NCI-H226 (cell line): ENCODE measurements at places on chromosomes 2 and 18.

DNA sequence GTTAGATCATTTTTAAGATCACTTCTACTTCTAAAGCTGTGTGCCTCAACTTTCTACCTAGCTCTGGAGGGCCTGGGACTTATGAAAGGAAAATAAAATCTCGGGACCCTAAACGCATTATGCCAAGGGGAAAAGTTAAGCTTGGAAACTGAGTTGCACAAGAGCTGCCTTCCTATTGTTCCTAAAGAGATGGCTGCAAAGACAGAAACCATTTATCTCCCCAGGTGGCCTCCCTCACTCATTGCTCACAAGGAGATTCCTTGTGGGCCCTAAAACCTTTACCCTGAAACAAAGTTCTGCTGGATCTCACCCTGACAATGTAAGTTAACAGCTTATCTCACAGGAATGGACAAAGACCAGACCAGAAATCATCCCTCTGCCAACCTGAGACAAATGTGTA lies 26.8 kb downstream of the TUBB6 start:
- no peak for DNase-seq

DNA sequence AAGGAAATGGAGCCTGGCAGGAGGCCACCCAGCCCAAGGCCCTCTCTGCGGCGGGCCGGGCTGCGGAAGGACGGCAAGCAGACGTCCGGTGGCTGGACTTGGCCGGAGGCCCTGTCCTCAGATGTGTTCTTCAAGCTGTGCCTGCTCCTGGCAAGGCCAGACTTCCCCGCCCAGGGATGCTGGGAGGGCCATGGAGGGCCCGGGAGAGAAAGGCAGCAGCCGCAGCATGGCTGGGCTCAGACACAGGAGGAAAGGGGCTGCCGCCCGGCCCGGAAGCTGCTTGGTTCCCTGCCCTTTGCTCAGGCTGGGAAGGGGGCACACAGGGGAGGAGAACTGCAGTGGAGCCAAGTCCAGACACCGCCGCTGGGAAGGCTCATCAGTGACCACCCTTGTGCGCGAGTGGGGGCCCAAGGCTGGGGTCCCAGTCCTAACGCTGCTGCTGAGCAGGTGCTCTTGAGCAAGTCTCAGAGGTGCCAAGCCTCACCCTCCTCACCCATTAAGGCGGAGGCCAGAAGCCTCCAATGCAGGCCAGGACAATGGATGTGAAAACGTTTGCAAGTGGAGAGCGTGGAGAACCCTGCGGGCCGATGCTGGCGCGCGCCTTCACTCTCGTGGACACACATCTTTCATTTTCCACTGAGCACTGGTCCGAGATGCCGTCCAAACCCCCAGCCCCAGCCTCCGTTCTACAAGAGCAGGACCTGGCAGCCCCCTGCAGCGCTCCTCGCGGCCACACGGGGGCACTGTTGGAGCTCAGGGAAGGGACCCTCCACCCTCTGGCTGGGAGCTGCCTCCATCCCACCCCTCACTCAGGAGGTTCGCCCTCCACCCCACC lies 7.9 kb downstream of the CROCC2 start:
- DNase-seq, result no peak

GRCh38 chr2:150370561-150370960 lies 116.9 kb downstream of the RND3 start:
- no peak for DNase-seq

DNA sequence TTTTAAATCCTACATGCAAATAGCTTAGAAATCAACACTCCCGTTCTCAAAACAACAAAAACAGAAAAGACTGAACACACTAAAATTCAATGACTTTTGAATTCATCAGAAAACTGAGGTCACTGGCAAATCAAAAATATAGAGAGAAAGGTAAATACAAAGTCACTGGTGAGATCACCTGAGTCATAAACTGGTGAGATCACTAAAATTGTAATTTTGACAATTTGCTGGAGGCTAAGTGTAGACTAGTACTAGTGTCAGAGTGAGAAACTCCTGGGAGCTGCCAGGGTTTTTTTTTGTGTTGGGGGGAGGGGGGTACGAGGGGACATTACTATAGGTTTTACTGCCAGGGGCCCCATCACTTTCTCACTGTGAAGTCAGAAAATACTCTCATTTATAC lies 1876.0 kb upstream of the CELF4 start:
- no peak for DNase-seq

- DNase-seq, result no peak
Measured at GRCh38 chr18:21267400-21267799, 25.4 kb downstream of the GREB1L start.

GRCh38 chr2:150695451-150696135 lies 208.1 kb upstream of the RND3 start:
- no peak for DNase-seq

DNA sequence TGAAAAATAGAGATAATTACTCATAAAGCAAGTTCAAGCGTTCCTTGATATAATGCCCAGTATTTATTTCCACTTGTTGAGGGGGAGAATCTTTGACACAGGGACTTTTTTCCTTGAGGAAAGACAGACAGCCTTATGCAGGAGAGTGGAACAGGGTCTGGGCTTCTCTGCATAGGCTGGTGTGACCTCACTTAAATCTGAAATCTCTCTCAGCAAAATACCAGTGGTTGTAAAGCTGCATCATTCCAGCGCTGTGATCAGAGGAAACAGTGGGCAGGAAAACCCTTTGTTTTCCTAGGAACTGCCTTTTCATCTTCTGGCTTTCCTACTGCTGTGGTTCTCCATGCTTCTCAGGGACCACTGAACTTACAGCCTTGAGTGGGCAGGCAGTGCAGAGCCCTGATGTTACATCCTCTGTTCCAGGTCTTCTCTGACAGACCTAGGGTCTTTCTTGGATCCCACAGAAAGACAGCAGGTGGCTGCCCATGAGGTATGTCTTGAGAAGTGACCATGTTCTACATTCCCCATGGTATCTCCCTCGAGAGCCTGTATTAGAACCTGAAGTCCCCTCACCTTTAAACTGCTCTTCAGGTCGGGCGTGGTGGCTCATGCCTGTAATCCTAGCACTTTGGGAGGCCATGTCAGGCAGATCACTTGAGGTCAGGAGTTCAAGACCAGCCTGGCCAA lies 17.6 kb upstream of the MAP4K4 start:
- no peak for DNase-seq

- DNase-seq, result no peak
Measured at GRCh38 chr2:227889336-227889735, 17.9 kb downstream of the DAW1 start.

- peak; percentile 7 for DNase-seq
Measured at GRCh38 chr18:63083555-63083954, 236.0 kb downstream of the BCL2 start.

DNA sequence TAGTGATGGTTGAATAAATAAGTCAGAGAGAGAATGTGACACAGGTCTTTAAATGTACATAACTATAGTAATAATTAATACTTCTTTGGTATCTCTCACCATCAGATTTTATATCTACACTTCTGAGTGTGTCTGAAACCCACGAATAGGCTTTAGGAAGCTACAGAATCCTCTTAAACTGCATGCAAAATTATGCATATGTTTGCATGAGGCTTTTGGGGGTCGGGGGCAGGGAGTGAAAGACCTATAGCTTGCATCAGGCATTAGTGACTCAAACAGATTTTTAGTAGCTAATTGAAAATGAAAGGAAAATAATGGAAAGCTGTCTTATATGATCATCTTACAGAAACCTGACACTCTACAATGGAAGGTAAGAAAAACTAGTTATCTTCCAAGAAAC lies 14.9 kb downstream of the LRPPRC start:
- DNase-seq, result no peak

- no peak for DNase-seq
Measured at GRCh38 chr2:100976061-100976460, 26.0 kb upstream of the RPL31 start.
